ENCODE measurements at places on chromosomes 6 and 20.

- peaks cover 3% of the 10 kb centered on the region for H3K36me3 ChIP-seq
- H3K27ac ChIP-seq: peak overlapping the region; percentile 27
- no peak overlapping the region for H3K4me3 ChIP-seq
Observed at GRCh38 chr6:38234934-38235682, 404.6 kb downstream of the BTBD9 start.

DNA sequence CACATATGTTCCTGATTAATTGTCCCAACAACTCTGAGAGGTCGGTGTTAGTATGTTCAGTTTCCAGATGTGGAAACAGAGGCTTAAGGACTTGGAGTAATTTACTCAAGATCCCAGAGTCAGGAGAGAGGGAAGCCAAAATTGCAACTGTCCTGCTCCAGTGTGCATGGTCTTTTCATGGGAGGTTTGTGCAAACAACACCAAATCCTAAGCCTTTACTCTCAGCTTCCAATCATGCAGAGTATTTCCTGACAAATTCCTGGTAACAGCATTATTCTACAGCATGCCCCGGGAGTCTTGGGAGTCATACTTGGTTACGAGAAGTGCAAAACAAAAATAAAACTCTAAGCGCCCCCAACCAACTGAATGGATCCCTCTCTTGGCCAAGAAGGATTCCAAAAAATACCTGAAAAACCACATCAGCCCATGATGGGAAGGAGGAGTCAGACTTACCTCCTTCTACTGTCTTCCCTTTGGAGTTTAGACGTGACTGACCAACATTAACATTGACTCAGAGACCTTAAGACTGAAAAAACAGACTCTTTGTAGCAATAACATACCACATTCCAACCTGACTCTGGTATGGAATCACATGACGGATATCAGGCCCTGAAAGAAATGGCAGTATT lies 30.8 kb upstream of the PPP1R3G start:
- no peak for DNase-seq
- no peaks in the 10 kb centered on the region for H3K27me3 ChIP-seq
- H3K4me3 ChIP-seq: no peak overlapping the region

DNA sequence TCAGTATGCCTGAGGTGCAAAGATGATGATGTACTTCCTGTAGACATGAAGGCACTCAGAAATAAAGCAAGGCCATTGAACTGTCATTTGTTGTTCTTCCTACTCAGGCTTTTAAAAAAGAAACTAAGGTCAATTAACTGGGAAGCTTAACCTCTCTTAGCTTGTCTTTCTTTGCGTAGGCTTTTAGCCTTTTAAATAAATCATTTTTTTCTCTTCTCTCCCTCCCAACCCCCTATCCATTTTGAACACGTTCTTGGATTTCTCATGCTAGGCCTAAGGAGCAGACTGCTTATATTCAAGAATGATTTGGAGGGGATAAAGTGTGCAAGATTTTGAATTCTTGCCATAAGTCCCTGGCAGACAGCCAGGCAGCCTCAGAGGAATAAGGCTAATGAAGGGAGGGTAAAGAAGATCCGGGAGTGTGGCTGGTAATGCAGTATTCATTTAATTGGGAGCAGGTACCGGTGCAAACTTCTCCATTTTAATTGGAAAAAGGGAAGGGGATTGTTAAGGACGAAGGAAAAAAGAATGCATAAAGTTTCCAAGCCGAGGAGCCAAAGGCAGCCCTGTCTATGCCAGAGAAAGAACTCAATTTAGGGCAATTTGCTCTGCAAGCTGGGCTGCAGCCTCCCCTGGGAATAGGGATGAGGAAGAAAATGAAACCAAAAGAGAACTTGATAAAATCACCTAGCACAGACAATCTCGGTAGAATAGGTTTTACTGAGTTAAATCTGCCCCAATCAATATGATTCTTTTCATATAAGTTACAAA lies 343.8 kb upstream of the MMS22L start:
- H3K4me1 ChIP-seq: peaks cover 2% of the 10 kb centered on the region
- no peaks in the 10 kb centered on the region for H3K36me3 ChIP-seq
- no peak for DNase-seq
- H3K4me3 ChIP-seq: no peak overlapping the region

- peaks cover 6% of the 10 kb centered on the region for H3K4me1 ChIP-seq
- no peak for DNase-seq
- no peak overlapping the region for H3K27ac ChIP-seq
- H3K36me3 ChIP-seq: no peaks in the 10 kb centered on the region
- no peak overlapping the region for H3K4me3 ChIP-seq
Observed at GRCh38 chr20:15867899-15868298, 705.3 kb downstream of the KIF16B start.

DNA sequence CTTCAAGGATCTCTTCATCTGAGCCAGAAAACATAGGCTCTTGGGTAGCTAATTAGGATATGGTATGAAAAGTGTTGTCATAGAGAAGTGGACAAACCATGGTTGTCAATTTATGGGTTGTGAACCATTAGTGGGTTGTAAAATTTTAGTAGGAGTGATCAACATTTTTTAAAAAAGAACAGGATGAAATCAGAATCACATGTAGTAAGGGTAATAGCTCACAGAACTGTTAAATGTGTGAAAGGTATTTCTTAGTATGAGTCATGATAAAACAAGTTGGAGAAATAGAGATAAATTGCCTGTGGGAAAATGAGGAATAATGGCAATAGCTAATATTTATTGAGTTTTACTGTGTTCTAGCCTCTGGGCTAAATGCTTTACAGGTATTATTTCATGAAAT lies 113.4 kb downstream of the MAP3K4 start:
- peaks cover 75% of the 10 kb centered on the region for H3K36me3 ChIP-seq
- H3K4me1 ChIP-seq: no peaks in the 10 kb centered on the region
- no peak overlapping the region for H3K27ac ChIP-seq
- no peak for DNase-seq
- no peaks in the 10 kb centered on the region for H3K27me3 ChIP-seq

DNA sequence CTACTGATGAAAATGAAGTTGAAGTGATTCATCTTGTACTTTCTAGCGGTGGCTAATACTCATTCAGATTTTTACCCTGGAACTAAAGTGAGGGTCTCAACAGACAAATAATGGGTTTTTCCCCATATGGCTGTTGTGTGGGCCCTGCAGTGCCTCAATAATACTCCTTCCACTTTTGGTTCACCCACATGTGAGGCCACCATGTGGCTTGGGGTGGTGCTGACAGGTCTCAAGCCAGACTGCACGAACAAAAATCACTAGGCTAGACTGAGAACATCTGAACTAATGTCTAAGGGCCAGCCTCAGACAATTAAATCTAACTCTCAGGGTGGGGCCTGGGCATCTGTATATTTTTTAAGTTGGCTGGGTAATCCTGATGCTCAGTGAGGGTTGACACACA lies 7.9 kb upstream of the COL12A1 start:
- no peak overlapping the region for H3K4me3 ChIP-seq
- DNase-seq: no peak
- H3K27me3 ChIP-seq: peaks cover 52% of the 10 kb centered on the region
- H3K36me3 ChIP-seq: no peaks in the 10 kb centered on the region
- H3K4me1 ChIP-seq: peaks cover 7% of the 10 kb centered on the region

DNA sequence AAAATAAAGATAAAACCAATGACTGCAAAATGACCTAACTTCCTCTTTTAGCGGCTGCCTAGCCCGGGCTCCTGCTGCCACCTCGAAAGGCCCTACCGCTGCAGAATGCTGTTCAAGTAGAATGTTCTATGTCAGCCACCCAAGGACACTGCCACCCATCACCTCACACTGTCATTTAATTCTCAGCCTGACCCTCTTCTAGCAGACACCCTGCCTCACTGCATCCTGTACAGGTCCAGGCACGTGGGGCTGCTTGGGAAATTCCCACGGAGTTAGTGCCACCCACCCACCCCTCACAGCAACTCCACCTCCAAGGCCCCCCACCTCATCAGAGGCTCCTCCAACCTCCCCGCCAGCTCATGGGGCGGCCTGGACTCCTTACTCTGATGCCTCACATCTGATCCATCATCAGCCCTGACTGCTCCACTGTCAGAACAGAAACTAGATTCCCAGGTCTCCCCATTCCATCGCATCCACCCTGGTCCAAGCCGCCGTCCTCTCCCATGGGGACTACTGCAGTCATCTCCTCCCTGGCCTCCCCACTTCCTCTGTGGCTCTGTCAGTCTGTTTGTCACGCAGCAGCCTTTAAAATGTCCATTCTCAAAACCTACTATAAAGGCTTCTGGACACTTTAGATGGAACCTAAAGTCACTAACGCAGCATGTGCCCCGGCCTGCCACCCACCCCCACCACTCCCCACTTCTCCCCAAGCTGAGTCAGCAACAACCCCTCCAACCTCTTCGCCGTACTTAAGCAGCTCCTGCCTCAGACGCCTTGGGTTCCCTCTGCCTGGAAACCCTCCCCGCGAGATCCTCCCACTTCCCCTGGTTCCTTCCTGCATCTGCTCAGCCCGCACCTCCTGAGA lies 17.0 kb downstream of the NFATC2 start:
- H3K4me1 ChIP-seq: peaks cover 77% of the 10 kb centered on the region
- H3K27me3 ChIP-seq: no peaks in the 10 kb centered on the region
- peaks cover 36% of the 10 kb centered on the region for H3K36me3 ChIP-seq
- H3K4me3 ChIP-seq: peak overlapping the region; percentile 58
- peak; percentile 31 for DNase-seq

- DNase-seq: no peak
- H3K27me3 ChIP-seq: peaks cover 10% of the 10 kb centered on the region
- H3K27ac ChIP-seq: no peak overlapping the region
- no peaks in the 10 kb centered on the region for H3K36me3 ChIP-seq
Observed at GRCh38 chr6:3343089-3343883, 84.5 kb downstream of the PSMG4 start.

DNA sequence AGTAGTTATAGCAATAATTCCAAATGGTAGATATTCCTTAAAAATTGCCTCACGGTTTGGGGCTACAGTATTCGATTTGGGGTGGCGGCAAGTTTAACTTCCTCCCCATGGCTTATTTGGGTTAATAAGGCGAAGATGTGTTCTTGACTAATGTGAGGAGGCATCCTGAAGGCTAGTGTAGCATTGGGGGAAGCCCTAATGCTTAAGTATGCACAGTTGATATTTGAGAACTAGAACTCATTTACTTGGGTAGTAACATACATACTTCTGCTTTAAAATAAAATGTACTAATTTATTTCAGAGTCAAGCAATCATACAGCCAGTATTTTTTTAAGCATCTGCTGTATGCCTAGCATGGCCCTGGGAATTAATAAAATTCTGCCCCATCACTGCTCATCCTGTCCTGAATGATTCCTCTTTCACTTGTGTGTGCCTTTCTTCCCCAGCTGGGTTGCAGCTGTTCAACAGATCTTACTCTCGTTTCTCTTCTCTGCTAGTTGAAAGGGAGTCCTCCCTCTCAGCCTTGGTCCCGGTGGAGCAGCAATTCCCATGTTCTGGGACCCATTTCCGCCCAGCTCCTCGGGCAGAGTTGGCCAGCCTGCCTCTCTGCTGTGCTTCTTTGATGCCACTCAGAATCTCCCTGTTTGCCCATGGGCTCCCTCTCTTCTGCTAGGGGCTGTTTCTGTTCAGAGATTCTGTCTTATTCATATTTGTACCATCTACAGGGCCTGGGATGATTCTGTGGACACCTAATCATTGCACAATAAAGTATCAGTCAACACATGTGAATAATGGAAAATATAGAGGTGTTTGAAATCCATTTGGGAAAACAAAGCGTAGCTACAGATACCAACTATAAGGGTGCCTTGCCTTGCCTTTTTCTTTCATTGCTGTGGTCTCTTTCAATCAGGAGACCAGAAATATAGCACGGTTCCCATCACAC lies 104.8 kb downstream of the ARID1B start:
- peaks cover 13% of the 10 kb centered on the region for H3K36me3 ChIP-seq
- no peak overlapping the region for H3K4me3 ChIP-seq
- DNase-seq: no peak
- H3K27ac ChIP-seq: peak overlapping the region; percentile 54
- peaks cover 87% of the 10 kb centered on the region for H3K4me1 ChIP-seq
- H3K27me3 ChIP-seq: no peaks in the 10 kb centered on the region
